ENCODE measurements at places on chromosomes 13 and 19.

DNA sequence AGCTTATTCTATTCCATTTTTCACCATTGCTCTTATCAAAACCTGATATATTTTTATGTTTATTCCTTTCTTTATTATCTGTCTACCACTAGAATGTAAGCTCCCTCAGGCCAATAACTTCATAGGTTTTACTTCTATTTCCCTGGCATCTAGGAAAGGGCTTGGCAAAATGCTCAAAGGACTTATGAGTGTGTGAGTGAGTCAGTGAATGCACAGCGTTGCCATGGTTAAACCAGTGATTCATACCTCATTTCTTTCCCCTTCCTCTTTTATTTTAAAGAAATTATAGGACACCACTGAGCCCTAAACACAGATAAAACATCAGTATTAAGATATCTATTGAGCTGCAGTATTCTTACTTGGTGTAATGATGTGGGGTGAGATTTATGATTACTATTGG, 162.1 kb downstream of the GPC6 start:
- DNase-seq: no peak

- DNase-seq: no peak
These were observed 21.4 kb upstream of the PSG9 start for GRCh38 chr19:43290568-43291359.

GRCh38 chr13:43546816-43547215, 240.0 kb downstream of the ENOX1 start:
- no peak for DNase-seq

- DNase-seq: no peak
These were observed 58.4 kb downstream of the SLC7A9 start for GRCh38 chr19:32811151-32811550.

- DNase-seq: no peak
These were observed 1407.7 kb downstream of the EFNB2 start for GRCh38 chr13:105127732-105128131.

DNA sequence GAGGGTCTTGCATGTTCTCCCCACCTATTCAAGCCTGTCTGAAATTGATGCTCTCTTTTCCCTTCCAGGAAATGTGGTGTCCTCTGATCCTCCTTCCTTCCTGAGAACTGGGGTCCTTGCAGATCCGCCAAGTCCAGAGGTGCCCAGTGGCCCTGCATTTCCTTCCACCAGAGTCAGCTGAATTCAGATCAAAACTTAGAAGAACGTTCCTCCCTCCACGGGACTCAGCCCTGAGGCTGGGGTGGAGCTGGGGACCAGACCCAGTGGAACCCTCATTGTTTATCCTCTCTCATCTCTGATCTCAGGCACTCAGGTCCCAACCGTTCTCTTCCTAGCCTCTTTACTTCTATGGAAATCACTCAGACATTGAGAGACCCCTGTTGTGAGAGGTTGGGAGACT, 477.3 kb downstream of the TSHZ3 start:
- no peak for DNase-seq

DNA sequence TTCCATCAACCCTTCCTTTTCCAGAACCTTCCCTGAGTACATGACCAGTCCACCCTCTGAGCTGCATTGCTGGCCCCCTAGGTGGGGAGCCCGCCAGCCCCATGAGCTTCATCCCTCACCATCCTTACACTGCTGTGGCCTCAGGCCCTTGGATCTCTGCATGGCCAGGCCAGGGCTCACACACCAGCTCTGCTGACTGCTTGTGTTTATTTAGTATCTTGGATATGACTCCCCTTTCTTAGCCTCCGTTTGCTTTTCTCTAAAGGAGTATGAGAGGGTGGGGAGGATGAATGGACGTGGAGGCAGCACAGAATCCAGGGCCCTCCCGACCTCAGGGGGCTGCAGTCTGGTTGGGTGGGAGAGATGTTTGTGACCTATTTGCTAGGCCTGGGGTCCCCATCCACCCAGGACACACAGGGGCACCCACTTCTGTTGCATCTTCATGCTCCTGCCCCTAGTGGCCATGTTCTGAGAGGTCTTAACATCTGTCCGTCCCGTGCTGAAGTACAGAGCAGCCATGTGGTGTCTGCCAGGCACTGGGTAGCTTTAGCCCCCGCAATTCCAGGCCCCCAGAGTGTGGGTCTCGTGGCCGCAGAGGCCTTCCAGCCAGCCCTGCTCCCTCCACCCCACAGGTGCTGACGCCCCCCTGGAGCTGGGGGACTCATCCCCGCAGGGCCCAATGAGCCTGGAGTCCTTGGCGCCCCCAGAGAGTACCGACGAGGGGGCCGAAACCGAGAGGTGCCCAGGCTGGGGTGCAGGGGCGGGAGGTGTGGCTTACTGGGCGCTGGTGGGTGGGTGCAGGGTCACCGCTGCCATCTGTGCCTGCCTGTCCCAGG, 13.0 kb downstream of the ARHGEF1 start:
- no peak for DNase-seq

- no peak for DNase-seq
These were observed 13.6 kb upstream of the SERP2 start for GRCh38 chr13:44359983-44360375.

DNA sequence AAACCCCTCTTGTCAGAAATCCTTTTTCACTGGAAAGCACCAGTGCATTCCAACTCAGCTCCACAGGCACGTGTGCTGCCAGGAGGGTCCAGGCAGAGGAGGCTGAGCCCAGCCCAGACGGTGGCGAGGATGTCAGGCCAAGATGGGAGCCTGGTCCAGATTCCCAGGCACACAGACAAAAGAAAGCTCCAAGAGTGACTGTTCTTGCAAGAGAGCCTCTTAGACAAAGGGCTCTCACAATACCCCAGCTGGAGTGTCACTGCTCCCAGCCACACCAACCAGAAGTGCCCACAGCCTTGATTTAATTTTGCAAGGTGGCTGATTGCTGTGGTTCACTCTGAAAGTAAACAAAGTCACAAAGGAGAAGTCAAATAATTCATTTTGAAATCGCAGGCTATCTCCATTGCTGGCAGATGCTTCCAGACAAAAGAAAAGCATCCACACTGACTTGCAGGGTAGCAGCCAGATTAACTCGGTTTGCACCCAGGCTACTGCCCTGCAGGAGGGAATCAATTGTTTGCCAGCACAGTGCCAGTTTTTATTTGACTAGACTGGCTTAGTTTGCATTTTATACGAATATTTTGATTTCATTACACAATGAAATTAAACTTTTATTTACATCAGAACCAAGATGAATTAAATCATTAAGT, 95.1 kb downstream of the RAB20 start:
- no peak for DNase-seq

DNA sequence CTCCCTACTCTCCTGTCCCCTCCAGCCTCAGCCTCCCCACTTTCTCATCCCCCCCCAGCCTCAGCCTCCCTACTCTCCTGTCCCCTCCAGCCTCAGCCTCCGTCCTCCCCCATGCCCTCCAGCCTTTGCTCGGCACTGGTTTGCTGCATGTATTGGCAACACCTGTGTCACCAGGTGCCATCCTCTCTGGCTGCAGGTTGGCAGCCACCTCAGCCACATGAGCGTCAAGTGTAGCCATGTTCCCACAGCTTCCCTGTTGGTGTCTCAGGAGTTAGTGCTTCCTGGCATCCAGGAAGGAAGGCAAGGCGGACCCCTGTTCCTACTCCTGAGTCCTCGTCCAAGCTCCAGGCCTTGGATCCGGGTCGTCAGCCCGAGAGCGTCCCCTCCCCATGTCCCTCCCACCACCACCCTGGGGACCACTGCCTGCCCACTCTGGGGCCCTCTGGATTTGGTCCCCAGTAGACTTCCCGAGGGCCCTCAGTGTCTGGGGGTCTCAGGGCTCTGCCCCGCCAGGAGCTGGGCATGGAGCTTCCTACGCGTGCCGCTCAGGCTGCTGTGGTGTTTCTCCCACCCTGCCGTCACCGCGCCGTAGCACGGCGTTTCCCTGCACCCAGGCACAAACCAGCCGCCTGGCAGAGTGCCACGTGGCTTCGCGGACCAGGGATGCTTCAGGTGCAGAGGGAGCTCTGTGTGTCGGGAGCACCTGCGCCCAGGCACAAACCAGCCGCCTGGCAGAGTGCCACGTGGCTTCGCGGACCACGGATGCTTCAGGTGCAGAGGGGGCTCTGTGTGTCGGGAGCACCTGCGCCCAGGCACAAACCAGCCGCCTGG, 128.3 kb upstream of the MCF2L start:
- no peak for DNase-seq

- no peak for DNase-seq
These were observed 71.0 kb downstream of the ITGBL1 start for GRCh38 chr13:101523154-101524131.

DNA sequence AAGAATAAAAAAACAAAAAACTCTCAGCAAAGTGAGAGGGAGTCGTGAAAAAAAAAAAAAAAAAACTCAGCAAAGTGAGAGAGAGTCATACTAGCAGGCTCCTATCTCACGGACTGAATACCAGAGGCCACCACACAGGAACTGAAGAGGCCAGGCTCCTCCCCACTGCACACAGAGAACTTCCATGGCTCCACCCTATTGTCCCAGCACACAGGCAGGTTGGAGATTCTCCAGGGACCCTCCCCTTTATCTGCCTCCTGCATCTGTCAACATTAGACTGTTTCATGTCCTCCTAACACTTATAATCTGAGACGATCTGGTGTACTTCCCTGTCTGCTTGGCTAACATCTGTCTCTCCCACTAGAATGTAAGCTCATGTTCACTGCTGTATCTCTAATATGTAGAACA, 37.0 kb upstream of the FARP1 start:
- DNase-seq: no peak

GRCh38 chr19:1017115-1017905, 3.6 kb downstream of the TMEM259 start:
- no peak for DNase-seq

- DNase-seq: no peak
These were observed 523.0 kb upstream of the SLITRK1 start for GRCh38 chr13:84405286-84405685.

DNA sequence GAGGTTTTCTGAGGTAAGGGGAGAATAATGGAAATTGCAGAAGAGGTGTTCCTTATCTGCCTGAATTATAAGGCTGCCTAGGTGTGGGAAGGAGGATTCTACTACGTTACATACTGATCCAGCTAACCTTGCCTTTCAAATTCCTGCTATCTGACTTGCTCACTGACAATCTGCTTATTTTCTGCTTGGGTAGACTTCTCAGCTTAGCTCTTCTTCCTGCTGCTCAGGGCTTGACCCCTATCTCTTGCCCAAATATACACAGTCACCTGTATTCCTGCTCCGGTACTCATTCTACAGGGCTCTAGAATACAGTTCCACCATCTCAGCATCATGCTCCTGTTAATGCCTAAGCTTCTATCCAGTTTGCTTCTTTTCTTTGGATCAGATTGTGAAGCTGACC, 1607.6 kb downstream of the OLFM4 start:
- no peak for DNase-seq

DNA sequence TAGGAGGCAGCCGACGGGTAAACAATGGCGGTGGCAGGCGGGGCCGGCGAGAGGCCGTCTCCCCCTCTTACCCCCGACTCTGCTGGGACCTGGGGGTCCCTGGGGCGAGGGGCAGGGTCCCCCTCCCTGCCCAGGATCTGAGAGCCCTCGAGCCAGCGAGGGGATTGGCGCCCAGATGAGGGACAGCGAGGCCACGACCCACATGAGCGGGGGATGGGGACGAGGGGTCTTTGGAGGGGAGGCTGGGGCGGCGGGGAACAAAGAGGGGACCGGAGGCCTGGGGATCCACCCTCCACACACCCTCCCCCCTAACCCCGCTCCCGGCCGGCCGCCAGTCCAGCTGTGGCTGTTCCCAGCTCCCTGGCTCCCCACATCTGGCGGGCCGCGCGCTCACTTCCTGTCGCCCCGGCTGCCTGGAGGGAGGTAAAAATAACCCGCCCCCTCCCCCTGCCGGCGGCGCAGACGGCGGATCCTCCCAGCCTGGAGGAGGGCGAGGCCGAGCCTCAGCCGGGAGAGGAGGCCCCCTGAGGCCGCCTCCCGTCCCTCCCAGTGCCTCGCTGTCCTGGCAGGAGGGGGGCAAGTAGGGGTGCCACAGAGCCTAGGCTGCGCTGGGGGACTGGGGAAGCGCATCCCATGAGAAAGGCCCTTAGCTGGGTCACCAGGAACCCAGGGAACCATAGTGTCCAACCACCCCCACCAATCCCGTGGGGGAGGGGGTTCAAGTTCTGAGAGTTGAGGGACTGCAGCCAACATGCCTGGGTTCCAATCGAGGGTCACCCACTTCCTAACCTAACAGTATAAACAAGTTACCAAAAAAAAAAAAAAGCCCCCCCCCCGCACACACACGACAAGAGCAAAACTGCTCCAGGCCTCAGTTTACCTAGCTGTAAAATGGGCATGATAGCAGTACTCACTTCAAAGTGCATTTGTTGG, 29.3 kb upstream of the NANOS3 start:
- DNase-seq: peak; percentile 67

DNA sequence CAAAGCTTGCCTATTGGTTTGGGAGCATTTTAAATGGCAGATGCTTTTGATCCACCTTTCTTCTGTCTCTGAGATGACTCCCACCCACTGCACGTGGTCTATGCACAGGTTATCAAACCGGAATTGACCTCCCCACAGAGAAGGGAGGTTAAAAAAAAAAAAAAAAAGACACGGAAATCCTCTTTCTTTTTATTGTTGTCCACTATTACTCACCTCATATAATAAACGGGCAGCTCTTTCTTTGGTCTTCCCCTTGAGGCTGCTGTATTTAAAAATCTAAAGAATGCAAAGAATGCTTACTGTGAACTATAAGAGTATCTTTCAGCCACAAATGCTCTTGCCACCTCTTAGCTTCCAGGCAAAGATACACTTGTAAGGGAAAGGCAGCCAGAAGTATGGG, 329.7 kb downstream of the NDFIP2 start:
- DNase-seq: no peak

DNA sequence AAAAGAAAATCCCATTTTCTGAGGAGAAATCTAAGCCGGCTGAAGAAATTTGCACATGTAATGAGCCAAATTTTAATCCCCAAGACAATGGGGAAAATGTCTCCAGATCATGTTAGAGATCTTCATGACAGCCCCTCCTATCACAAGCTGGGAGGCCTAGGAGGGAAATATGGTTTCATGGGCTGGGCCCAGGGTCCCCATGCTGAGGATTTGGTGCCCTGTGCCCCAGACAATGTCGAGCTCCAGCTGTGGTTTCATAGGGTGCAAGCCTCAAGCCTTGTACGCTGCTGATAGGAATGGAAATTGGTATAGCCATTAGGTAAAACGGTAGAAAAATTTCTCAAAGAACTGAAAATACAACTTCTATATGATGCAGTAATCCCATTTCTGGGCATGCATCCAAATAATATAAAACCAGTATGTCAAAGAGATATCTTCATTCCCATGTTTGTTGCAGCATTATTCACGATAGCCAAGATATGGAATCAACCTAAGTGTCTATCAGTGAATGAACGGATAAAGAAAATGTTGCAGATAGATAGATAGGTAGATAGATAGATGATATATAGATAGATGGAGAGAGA, 19.3 kb upstream of the FREM2 start:
- DNase-seq: no peak

DNA sequence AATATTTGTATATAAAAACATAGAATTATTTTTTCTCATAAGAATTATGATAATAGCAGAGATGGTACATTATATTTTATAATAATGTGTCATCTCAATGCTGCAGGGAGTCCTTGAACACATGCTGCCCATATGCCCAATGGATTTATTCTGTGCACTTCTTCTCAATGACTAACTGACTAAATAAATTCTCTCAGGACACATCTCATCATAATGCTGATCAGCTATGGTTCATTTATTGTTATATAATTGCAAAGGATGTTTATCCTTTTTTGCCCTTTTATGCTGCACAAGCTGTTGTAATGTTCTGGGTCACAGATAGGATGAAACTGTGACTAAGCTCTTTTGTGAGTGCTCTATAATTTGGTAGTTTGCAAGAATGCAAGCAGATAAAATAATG, 1273.3 kb upstream of the ATXN8OS start:
- no peak for DNase-seq

- DNase-seq: no peak
These were observed 202.3 kb upstream of the KLHL1 start for GRCh38 chr13:70310396-70311119.
